Breast epithelium (tissue), 4 donors: ENCODE measurements at places on chromosomes 7 and 10.

- peaks cover 33% of the 10 kb centered on the region for H3K27me3 ChIP-seq
- no peak overlapping the region for H3K27ac ChIP-seq
- no peak for DNase-seq
- peaks cover 8% of the 10 kb centered on the region for H3K4me1 ChIP-seq
- no peaks in the 10 kb centered on the region for H3K36me3 ChIP-seq
Observed at GRCh38 chr7:1243964-1244416, 11.3 kb downstream of the UNCX start.

GRCh38 chr7:151864081-151864480 lies 12.8 kb downstream of the PRKAG2 start:
- no peak overlapping the region for H3K4me3 ChIP-seq
- H3K27ac ChIP-seq: no peak overlapping the region
- H3K36me3 ChIP-seq: no peaks in the 10 kb centered on the region

DNA sequence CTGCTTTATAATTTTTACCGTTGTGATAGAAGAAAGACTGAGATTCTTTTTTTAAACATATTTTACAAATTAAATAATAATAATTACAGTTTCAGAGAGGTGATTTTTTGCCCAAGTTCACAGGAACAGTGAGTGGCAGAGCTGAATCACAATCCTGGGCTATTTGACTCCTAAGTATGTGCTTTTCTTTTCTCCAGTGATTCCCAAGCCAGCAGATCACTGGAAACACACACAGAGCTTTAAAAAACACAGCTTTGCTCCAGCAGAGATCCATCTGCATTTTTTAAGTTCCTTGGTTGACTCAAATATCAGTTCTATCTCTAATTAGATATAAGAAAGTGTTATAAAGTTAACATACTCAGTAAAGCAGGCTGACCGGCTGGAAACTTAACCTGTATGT lies 69.0 kb downstream of the AHR start:
- H3K27me3 ChIP-seq: no peaks in the 10 kb centered on the region
- no peak overlapping the region for H3K4me3 ChIP-seq
- no peaks in the 10 kb centered on the region for H3K36me3 ChIP-seq
- H3K4me1 ChIP-seq: peaks cover 11% of the 10 kb centered on the region
- no peak for DNase-seq

- H3K27me3 ChIP-seq: no peaks in the 10 kb centered on the region
- no peak for DNase-seq
- H3K36me3 ChIP-seq: no peaks in the 10 kb centered on the region
- no peak overlapping the region for H3K27ac ChIP-seq
- H3K4me3 ChIP-seq: no peak overlapping the region
Observed at GRCh38 chr7:22786290-22786932, 36.2 kb downstream of the TOMM7 start.

DNA sequence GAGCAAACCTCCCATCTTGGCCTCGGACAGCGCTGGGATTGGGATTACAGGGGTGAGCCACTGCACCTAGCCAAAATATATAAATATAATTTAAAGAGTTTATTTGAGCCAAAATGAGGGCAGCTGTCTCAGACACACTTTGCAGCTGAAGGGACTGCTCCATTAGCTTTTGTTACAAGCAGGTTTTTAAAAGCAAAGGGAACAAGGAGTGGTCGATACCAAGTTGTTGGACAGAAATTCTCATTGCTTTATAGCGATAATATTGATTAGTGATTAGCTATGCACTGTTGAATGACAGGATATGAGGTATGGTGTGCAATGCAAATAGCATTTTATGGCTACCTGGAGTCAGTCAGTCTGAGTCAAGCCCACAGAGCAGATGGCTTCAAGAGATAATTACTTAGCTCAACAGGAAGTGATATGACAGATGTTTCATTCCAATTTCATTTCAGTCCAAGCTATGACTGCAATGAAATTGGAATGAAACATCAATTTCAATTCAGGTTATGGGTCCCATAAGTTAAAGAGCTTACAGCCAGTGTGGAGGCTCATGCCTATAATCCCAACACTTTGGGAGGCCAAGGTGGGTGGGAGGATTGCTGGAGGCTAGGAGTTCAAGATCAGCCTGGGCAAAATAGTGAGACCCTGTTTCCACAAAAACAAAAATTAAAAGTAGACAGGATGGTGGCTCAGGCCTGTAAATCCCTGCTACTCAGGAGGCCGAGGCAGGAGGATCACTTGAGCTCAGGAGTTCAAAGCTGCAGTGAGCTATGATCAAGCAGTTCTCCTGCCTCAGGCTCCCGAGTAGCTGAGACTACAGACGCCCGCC lies 23.1 kb downstream of the TYW1 start:
- H3K4me3 ChIP-seq: no peak overlapping the region
- H3K27ac ChIP-seq: no peak overlapping the region
- H3K36me3 ChIP-seq: peaks cover 3% of the 10 kb centered on the region
- no peaks in the 10 kb centered on the region for H3K27me3 ChIP-seq
- DNase-seq: no peak

DNA sequence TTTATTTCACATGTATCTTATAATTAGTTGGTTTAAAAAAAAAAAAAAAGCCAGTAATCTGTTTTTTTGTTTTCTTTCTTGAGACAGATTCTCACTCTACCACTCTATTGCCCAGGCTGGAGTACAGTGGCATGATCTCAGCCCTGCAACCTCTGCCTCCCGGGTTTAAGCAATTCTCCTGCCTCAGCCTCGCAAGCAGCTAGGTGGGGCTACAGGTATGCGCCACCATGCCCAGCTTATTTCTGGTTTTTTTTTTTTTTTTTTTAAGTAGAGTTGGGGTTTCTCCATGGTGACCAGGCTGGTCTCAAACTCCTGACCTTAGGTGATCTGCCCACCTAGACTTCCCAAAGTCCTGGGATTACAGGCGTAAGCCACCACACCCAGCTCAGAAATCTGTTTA lies 34.1 kb upstream of the CAPZA2 start:
- no peak overlapping the region for H3K27ac ChIP-seq
- no peak overlapping the region for H3K4me3 ChIP-seq
- no peak for DNase-seq
- no peaks in the 10 kb centered on the region for H3K36me3 ChIP-seq
- H3K4me1 ChIP-seq: no peaks in the 10 kb centered on the region
